ENCODE measurements at places on chromosomes 6 and 20. TPM values are rescaled to one million over a fixed set of nuclear protein-coding genes. Genes with fewer than 3 reads are reported as not detected.

The ADGRB3 gene
- not detected for total RNA-seq

The MUCL3 gene
- not detected for total RNA-seq

The SUMO4 gene
- total RNA-seq: 0.57 TPM

The GSTA1 gene
- 0.50 TPM for total RNA-seq

The HEY2 gene
- not detected for total RNA-seq

The RAD21L1 gene
- total RNA-seq: 0.85 TPM

The COL19A1 gene
- total RNA-seq: not detected

The TRIM27 gene
- 35.6 TPM for total RNA-seq

The XPO5 gene
- total RNA-seq: 45.9 TPM

The KCNS1 gene
- 0.73 TPM for total RNA-seq

The ZFAND3 gene
- 90.4 TPM for total RNA-seq

The DBNDD2 gene
- 18.5 TPM for total RNA-seq

The MRPS18B gene
- 56.2 TPM for total RNA-seq

The RIPOR3 gene
- 0.09 TPM for total RNA-seq

The SLC17A9 gene
- total RNA-seq: 43.5 TPM

The SFTA2 gene
- total RNA-seq: not detected

The MATN4 gene
- total RNA-seq: not detected

The B3GAT2 gene
- total RNA-seq: not detected

The ACTL10 gene
- total RNA-seq: 2.2 TPM

The TRIM38 gene
- 5.0 TPM for total RNA-seq

The MYBL2 gene
- total RNA-seq: 20.4 TPM

The TFAP2A gene
- total RNA-seq: 89.0 TPM

GRCh38 chr20:2892376-2892775, 19.1 kb downstream of the PTPRA start:
- DNase-seq: no peak

DNA sequence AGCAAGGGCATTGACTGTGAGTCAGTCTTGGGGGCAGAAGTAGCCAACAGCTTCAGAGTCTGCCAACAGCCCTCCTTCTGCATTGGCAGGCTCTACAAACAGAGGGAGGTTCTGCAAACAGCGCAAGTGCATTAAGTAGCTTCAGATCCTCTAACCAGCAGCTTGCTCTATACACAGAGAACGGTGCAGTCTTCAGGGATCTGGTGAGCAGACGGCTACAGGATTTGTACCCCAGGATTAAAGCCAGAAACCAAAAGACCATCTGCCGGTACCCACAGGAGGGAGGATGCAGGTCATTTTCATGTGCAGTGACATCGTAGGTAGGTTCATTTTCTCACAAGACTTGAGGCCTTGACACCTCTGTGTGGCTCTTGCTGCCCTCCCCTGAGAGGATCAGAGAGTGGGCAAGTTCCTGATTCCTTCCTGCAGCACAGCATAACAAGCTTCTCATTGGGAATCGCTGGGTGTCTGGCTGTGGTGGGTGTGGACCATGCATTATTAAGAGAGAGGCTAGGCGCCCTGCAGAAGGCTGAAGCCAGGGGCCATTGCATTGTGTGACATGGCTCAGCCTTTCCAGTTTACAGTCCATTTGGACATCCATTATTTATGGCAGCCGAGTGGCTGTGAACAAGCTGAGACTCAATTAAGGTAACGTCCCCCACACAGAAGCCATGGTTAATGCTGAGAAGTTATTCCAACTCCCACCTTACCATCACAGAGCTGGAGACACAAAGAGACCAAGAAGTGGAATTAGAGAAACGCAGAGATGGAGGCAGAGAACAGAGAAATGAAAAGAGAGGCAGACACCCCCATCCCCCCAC, 250.0 kb downstream of the LRFN2 start:
- no peak for DNase-seq

GRCh38 chr6:66825539-66825938, 1118.5 kb upstream of the EYS start:
- no peak for DNase-seq

GRCh38 chr6:6331946-6332601, 11.6 kb upstream of the F13A1 start:
- DNase-seq: no peak

DNA sequence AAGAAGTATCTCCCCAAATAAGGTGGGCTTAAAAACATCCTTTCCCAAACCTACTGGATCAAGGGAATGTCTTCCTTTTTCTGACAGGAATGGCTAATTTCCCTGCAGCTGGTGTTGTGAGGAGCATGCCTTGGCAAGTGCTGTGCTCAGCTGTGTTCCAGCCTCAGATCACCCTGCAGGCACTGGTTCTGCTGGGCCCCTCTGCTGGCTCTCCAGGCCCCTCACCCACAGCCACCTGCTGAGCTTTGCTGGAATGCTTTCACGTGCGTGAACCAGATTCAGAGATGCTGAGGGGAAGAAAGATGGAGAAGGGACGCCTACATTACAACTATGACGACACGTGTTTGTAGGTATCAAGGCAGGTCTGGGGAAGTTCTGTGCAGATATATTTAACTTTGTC, 71.3 kb upstream of the FOXC1 start:
- DNase-seq: no peak

DNA sequence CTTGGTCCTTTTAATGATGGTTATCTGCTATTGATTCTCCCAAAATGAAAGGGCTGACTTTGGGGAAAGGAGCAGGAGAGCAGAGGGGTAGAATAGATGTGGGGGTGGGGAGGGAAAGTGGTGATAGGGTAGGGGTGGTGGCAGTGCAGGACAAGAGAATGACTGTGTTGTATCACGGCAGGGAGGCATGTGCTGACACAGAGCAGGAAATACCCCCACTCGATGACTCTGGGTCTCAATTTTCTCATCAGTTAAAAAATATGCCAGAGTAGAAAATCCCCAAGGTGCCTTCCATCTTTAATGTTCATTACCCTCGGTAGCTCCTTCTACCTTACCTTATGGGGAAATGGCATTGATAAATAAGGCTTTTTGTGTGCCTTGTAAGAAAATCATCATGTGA, 79.0 kb upstream of the ATXN1 start:
- no peak for DNase-seq

- DNase-seq: no peak
Observed at GRCh38 chr6:90078513-90079289, 184.4 kb downstream of the GJA10 start.

DNA sequence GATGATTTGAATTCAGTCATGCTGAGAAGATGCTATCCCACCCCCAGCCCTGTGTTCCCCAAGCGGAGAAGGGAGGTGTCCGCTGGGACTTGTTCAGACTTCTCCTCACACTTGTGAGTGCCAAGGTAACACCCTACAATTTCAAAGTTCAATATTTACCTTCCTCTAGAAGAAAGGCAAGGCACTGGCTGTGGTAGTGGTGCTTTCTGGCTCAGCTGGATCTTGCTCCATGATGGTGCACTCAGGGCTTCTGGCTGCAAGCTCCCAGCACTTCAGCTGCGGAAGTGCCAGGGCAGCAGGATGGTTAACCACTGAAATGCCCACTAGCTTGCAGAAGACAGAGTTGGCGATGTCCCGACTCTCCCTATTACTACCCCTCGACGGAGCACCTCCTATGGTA, 135.4 kb downstream of the MTFR2 start:
- no peak for DNase-seq

DNA sequence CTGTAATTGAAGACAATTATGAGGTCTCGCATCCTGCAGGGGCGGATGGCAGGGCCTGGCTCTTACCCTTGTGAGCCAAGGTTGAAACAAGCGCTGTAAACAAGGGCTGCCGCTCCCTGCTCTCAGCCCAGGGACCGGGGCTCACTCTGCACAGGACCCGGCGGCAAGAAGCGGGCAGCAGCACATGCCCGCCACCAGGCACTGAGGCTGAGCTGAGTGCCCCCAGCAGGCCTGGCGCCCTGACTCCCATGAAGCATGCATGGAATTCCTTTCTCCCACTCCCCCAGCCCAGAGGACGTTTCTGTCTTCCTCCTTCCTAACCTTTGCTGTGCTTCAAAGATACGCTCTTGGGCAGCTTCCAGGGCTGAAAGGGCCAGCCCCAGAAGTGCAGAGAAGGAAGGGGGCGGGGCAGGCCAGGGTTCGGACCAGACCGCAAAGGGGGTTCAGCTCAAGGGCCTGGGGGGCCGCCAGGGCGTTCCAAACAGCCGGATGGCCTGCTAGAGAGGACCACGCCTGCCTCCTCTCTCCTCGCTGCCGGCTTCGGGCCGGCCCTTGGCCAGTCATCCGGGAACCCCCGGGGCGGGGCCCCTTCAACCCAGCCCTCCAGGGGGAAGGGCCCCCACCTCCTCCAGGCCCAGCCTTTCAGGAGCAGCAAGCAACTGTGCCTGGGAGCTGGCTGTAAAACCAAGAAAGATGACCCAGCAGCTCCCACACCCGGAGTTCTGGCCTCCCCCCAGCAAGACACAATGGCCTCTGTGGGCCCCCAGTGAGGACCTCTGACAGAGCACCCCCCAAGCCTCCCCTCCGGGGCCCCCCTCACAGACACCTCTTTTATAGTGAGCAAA, 109.9 kb downstream of the NOL4L start:
- DNase-seq: peak; percentile 91

- DNase-seq: no peak
Observed at GRCh38 chr6:74872754-74873476, 332.9 kb downstream of the COL12A1 start.

GRCh38 chr6:15593798-15594197, 69.0 kb downstream of the DTNBP1 start:
- no peak for DNase-seq

DNA sequence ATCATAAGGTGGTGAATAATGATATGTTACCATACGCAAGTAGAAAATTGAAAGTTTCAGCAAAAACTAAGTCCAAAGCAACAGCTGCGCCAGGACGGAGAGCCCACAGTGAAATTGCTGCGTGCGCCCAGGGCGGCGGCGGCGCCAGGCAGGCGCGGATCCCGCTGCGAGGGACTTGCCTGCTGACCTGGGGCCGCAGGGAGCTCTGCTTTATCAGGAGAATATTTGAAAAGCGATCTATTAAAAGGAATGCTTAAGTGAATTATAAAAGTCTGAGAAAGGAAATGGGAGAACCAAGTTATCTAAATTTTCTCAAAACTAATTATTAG, 85.4 kb downstream of the THBS2 start:
- no peak for DNase-seq

GRCh38 chr6:35086282-35086632, 54.9 kb downstream of the TCP11 start:
- DNase-seq: no peak

GRCh38 chr6:159777240-159777904, 12.0 kb downstream of the TCP1 start:
- no peak for DNase-seq

- no peak for DNase-seq
Observed at GRCh38 chr6:5158180-5158579, 73.0 kb downstream of the PPP1R3G start.

- no peak for DNase-seq
Observed at GRCh38 chr6:45586216-45587171, 208.8 kb upstream of the SUPT3H start.

DNA sequence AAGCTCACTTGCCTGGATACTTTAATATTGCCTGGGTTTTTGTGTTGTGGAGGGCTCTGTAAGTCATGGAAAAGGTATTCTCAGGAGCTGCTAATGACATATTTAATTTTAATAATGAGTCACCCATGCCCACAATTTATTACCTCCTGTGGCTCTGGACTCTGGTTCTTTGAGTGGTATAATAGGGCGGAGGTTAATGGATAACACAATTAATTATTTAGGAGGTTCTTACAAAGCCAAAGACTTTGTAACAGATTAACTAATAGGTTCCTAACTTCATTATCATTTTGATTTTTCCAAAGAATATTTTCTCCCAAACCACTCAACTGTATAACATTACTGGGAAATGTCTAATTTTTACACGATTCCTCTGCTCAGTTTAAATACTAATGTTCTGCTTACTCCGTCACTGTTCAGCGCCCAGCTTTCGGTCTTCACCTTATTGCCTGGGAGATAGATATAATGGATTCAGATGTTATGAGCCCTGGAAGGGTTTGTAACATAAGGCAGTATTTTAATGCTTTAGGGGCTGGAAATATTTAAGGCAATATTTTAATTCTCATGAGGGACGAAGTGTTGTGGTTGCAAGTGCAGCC, 29.4 kb downstream of the PHACTR3 start:
- DNase-seq: no peak

DNA sequence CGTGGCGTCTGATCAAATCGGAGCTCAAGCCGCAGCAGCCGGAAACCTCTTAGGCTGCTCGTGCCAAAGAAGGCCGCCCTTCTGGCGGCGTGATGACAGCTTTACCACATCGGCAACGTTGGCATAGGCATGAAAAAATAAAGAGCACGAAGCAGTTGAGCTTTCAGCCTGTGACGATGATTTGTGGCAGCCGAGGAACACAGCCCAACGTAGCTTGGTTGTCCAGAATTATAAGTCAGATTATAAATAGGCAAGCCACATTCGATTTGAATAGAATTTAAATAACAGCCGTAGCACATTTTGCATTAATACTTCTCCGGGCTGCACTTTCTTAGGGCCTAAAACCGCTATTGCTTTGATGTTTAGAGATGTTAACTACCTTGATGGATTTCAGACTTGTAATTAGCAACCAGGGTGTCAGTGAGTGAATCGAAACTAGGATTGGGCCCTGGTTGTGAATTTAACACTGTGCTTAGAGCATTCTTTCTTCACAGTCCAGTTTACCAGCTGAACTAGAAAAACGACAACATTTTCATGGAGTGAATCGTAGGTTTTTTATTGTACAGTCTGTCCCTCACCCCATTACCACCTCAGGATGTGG, 864 bp upstream of the BCLAF1 start:
- DNase-seq: peak; percentile 87

DNA sequence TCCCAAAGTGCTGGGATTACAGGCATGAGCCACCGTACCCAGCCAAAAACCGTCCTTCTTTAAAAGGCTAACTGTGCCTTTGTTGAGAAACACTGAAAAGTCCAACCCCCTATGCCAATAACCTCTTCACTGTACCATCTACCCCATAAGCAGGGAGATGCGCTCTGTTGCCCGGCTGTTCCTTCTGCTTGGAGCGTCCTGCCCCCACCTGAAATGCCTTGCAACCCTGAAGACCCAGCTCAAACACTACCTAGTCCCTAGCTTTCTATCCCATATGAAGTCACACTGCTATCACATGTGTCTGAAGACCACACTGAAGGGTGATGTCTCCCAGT, 27.8 kb downstream of the UBE2V1 start:
- DNase-seq: no peak

GRCh38 chr6:106617302-106617701, 12.0 kb downstream of the RTN4IP1 start:
- no peak for DNase-seq

GRCh38 chr6:66851930-66852329, 1144.9 kb upstream of the EYS start:
- DNase-seq: no peak

GRCh38 chr6:52590152-52590891, 13.5 kb upstream of the TRAM2 start:
- DNase-seq: peak; percentile 62
